T-helper 22 cell (primary cell): ENCODE measurements at places on chromosomes 4 and X.

GRCh38 chr4:165302658-165303057 lies 24.8 kb upstream of the MSMO1 start:
- no peak for DNase-seq

DNA sequence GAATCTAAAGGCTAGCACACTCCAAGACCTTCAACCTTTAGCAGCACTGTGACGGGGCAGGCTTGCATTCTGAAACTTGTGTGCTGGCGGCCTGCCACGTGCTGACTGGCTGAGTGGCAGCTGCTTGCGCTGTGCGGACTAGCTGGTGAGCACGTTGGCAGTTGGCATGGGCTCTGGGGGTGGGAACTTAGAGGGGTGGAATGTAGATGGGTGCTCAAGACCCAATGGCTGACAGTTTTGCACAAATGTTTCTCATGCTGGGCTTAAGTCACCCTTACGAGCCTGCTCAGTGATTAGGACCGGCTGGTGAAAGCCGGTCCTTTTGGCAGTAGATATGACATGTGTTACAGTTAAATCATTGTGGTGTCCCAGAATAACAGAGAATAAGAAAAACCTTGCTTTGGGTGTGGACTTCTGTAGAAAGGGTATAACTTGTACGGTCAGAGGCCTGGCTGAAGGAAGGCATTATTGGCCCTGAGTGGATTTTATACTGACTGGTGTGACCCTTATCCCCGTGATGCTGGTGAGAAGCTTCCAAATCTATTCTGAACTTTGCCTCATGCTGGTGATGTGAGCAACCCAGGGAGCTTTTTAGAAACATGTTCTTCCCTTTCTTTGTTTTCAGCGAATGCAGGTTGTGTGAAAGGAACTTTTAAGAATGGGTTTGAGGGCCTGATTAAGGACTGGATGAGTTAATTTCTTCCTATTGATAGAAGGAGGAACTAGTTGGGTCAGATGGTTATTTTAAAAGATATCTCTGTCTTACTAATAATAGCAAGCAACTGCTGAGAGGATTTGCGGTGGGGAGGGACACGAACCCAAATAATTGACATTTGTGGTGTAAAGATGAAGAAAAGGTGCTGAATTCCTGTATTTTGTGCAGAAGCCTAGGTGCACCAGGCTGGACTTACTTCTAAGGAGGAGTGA lies 107.4 kb upstream of the SLC4A4 start:
- DNase-seq, result no peak

DNA sequence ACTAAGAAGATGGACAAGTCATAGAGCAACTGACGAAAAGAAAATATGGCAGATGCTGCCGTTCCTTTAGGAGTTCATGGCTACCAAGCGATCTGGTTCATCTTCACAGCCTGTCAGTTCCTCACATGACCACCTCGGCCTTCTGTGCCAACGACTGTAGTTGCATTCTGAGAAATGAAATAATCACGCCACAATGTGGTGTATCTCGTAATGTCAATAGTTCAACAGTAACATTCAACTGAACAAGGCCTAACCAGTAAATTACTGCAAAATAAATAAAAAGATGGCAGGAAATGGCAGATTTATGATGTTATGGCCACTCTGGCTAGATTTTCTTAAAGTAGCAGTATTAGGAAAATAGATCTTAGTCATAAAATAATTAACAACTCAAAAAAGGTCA lies 4.4 kb downstream of the GPRIN3 start:
- DNase-seq, result no peak

- no peak for DNase-seq
Measured at GRCh38 chrX:97743014-97743413, 859.3 kb downstream of the RPA4 start.

DNA sequence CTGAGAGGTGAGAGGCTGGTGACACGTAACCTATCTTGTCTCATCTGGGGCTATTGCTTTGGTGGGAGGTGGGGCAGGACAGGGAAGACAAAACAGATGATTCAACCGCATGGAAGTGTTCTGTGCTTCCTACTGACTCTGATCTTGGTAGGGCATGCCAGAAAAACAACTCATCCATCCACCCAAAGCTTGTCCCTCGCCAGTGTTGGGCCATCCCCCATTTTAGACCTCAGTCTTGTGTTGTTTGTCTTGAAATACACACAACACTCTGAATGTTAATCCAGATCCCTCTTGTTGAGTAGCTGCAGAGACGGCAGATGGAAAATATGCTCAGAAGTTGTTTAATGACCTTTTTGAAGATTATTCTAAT lies 377 bp downstream of the CHRNA9 start:
- DNase-seq, result no peak

DNA sequence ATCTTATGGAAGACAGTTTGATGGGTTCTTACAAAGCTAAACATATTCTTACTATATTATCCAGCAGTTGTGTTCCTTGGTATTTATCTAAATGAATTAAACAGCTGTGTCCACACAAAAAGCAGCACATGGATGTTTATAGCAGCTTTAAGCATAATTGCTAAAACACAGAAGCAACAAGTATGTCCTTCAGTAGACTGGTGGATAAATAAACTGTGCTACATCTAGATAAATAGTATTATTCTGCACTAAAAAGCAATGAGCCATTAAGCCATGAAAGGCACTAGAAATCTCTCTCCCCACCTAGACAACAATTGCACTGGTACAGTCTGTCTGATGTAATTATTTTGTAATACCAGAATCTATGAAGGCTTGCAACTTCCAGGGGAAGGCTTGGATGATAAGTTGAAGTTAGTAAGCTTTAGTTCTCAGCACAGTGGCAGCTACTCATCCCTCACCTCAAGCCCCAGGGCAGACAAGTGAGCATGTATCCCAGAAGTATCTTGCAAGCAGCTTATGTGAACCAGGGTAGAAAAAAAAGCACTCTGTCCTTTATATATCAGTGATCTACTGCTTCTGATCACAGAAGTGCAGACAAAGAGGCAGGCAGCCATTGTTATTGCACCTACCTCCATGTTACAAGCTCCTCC lies 36.9 kb downstream of the WDR17 start:
- DNase-seq, result no peak

- DNase-seq, result no peak
Measured at GRCh38 chr4:3713817-3714641, 52.2 kb upstream of the ADRA2C start.

- no peak for DNase-seq
Measured at GRCh38 chrX:20244931-20245330, 21.8 kb downstream of the RPS6KA3 start.

- no peak for DNase-seq
Measured at GRCh38 chr4:94126669-94127068, 81.0 kb upstream of the SMARCAD1 start.

DNA sequence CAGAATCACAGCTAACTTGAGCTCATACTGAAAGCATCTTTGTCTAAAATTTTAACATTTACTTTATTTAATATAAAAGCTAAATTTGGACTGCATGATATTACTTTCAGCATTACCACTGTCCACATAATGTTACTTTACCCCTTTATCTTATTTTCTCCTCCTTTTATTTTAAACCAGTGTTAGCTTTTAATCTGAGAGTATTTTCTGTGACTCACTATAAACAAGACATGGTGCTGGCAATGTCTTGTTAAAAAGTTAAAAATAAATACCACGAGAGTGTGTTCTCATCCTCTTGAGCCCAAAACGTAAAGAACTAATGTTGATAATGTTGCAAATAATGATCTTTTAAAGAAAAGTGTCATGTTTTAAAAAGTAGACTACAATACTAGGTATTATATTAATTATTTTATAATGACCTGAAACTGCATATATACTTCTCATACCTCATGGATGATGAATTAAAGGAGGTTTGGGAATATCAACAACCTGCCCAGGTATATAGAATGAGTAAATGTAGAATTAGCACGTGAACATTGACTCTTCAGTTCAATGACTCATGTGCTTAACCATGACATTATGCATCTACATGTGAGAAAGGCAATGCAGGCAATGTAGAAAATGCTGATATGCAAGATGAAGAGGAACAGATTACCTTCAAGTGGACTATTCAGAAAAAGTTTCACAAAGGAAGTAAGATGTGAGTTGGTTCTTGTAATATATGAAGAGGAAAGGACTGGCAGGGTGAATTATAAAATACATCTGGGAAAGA lies 454.1 kb upstream of the ADGRL3 start:
- no peak for DNase-seq

DNA sequence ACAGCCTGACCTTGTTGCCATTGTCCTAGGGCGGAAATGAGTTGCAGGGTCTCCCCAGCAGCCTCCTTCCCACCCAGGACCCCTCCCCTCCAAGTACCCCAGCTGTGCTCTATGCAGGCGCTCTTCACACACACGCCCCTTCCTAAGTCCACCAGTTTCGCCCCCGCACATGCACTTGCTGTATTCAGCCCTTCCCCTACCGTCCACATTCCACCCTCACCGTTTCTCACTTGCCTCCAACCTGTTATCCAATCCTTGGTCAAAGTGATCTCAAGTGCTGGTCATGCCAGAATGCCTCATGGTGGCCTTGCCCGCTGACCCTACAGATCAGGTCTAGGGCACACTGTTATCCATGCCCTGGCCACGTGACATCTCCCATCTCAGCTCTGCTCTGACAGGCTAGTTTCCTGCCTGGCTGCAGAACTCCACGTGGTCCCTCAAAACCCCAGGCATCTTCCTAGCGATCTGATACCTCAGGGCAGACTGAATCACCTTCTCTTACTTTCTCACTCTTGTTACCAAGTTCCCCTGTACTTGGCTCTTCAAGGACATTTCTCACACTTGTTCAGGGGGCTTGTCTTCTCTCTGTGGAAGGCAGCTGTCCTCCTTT lies 39.7 kb downstream of the NSG1 start:
- no peak for DNase-seq

DNA sequence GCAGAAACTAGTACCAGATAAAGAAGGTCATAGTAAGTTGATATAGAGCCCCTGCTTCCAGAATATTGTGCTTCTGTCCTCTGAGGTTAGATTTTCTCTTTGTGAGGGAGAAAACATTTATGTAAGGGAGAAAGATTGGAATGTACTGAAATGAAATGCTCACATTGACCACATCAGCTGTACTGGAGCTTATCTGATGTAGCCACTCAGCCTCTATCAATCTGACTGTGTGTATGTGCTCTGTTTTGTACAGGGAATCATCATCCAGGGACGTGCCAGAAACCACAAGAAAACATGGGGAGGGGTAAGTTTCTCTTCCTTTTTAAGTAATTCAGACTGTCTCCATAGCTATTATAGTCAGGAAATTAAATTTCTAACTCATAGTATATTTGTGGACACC lies 56.8 kb downstream of the PRRG1 start:
- DNase-seq, result no peak

- DNase-seq, result no peak
Measured at GRCh38 chrX:66635360-66635759, 3.5 kb downstream of the EDA2R start.

- DNase-seq, result no peak
Measured at GRCh38 chr4:8157944-8158709, 486 bp downstream of the ABLIM2 start.

GRCh38 chrX:43836435-43837184 lies 45.6 kb downstream of the MAOB start:
- no peak for DNase-seq
